Activated naive CD4-positive, alpha-beta T cell treated with anti-CD3 and anti-CD28 coated beads, Interleukin-2, amount 50 U/mL, for 16 hours (primary cell): ENCODE measurements at places on chromosomes 13 and 19.

DNA sequence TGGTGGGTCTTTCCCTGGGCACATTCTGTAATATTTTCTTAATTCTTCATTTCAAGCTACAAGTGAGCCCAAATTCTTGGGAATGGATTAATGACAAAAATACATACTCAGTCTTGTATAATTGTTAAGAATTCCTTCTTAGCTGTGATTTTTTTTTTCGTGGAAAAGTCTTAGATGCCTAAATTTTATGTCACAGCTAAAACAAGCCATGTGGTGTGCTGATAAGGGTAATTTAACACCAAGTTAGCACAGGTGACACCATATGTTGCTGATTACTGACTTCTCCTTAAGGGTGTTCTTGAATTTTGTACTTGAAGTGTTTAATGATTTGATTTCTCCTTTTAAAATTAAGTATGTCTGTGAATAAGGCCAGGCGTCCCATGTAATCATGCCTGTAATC, 29.3 kb downstream of the WDFY2 start:
- DNase-seq = no peak

GRCh38 chr13:26983543-26984320, 187.9 kb downstream of the USP12 start:
- DNase-seq = no peak

GRCh38 chr19:42069619-42070351, at the start of gene GRIK5:
Gene GRIK5 (minus strand): TSS chr19:42070206. CDS start chr19:42065770, 4,436 bp downstream.
- DNase-seq = no peak

DNA sequence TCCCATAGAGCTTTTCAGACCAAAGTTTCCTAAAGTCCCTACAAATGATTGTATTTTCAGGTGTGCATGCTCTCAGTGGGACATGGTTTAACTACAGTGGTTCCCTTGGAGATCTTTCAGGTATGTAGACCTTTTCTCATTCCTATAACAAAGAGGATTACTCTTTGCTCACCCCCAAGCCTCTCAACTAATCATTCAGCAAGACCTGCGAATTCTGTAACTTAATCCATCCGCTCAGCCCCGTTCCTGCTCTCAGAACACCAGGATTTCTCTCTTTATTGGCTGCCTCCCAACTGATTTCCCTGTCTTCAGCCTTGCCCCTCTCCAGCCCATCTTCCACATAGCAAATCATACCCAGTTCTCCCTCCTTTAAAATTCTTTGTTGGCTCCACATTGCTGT, 253.6 kb downstream of the MTUS2 start:
- DNase-seq = no peak

- DNase-seq = no peak
Observed at GRCh38 chr19:10820173-10820572, 15.8 kb downstream of the TMED1 start.

DNA sequence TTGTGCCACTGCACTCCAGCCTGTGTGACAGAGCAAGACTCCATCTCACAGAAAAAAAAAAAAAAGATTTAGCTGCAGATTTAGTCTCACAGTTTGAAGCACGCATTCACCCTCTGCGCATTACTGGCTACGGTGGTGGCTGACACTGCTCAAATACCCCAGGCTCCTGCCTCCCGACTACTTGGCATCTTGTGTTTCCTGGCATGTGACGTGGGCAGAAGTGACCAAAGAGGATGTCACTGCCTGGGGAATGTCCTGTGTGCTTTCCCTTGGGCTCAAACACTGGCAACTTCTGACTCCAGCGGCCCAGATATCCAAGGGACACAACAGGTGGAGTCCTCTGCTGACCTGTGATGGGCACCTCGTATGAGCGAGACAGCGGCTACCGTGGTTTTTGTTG, 24.7 kb upstream of the EIF3G start:
- DNase-seq = no peak

DNA sequence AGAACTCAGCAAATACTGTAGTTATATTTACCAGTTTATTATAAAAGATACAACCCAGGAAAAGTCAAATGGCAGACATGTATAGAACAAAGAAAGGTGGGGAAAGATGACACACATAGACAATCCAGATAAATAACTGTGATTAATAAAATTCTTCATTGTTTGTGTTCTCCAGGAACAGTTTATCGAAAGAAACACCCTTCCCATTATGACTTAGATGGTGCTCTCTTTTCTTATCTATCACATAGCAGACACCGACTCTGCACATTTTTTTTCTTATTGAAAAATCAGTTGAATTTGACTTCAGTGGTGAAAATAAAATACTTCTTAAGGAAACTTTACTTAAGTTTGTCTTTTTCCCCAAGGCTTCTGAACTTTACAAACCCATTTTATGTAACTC, 6.2 kb downstream of the ZNF708 start:
- no peak for DNase-seq

DNA sequence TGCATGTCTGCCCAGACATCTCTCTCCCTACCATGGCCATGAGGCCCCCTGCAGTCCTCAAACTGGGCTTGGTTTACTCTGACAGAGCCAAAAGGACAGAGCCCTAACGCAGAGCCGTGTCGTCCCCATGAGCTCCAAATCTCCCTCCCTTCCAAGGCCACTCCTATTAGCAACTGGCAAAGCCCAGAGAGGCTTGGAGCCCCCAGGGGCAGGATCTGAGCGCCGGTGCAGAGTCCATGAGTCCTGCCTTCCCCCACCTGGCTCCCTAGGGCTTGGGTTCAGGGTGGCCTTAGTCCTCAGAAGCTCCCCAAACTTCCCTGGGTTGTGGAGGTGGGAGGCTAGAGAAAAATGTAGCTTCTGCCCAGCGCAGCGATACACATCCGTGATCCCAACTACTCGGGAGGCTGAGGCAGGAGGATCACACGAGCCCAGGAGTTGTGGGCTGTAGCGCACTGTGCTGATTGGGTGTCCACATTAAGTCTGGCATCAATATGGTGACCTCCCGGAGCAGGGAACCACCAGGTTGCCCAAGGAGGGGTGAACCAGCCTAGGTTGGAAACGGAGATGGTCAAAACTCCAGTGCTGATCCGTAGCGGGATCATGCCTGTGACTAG, 7.4 kb upstream of the PGPEP1 start:
- no peak for DNase-seq

- no peak for DNase-seq
Observed at GRCh38 chr13:101916108-101916774, 463.8 kb downstream of the ITGBL1 start.

GRCh38 chr13:44617648-44618047, 41.5 kb upstream of the TSC22D1 start:
- no peak for DNase-seq

GRCh38 chr13:72657379-72657778, 70.0 kb downstream of the MZT1 start:
- no peak for DNase-seq

DNA sequence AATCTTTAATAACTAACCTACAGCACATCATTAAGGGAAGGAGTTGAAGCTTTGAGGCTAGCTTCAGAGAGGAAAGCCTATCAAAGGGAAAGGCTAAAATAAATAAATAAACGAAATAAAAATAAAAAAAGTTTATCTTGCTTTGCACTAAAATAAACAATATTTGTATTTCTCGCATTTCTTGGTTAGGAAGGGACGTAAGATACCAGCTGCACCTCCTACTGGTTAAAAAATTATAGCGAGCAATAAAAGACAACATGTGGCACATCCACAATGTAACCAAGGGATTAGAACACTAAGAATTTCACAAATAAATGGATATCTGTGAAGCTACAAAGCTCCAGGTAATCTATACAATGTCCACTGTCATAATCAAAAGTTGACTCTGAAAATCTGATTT, 194.5 kb downstream of the DACH1 start:
- DNase-seq = no peak

DNA sequence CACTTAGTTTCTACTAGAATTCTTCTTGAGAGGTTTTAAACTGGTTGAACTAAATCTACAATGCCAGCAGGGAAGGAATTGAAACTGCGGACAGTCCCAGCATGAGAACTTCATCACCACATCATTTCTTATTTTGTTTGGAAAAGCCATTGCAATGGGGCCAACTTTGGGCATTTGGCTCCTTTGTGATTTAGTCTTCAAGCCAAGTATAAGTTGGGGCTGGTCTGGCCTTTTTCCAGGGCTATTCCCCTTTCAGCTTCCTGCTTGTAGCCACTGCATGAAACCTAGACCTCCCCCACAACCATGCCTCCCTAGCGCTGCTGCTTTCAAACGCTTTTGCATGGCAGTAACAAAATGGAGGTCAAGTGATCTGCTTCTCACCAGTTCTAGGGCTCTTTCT, 142.3 kb downstream of the RGCC start:
- no peak for DNase-seq

- DNase-seq = no peak
Observed at GRCh38 chr19:19662871-19663255, 613 bp downstream of the ATP13A1 start.
